ENCODE measurements at places on chromosomes 2 and 18.

- no peak for DNase-seq
These were observed 269.5 kb upstream of the POU3F3 start for GRCh38 chr2:104584393-104584792.

DNA sequence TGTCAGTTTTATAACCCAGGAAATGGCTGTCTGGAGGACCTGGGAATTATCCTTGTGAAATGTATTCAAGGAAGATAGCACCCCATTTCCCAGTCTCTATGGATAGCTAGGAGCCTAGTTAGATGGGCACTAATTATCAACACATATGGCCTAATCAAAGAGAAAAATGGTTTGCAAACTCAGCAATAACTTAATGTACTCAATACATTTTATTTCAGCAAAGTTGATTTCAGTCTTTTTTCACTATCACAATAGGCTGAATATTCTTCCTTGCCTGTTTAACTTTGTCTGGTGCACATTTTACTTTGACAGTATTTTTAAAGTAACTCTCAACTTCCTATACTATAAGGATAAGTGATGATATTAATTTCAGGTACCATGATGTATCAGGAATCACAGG lies 756.3 kb downstream of the CCDC85A start:
- DNase-seq: no peak

DNA sequence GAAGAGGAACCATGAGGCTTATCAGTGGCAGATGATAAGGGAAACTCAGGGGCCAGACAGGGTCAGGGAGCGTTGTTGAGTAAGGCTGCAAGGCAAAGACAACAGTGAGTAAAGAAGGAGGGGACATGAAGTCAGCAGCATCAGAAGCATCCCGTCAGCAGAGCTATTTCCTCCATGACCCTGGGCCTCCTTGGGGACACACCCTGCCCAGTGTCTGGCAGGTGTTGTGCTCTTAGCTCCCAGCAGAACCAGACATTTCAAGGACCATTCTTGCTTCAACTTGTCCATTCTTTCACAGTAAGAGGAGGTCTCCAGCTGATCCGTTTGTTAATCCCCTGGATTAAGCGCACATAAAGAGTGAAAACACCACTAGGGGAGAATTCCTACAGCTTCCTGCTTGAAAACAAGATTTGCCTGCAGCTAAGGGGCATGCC lies 88.7 kb upstream of the MEIS1 start:
- no peak for DNase-seq

GRCh38 chr2:175227393-175227792 lies 45.9 kb upstream of the ATP5MC3 start:
- no peak for DNase-seq

DNA sequence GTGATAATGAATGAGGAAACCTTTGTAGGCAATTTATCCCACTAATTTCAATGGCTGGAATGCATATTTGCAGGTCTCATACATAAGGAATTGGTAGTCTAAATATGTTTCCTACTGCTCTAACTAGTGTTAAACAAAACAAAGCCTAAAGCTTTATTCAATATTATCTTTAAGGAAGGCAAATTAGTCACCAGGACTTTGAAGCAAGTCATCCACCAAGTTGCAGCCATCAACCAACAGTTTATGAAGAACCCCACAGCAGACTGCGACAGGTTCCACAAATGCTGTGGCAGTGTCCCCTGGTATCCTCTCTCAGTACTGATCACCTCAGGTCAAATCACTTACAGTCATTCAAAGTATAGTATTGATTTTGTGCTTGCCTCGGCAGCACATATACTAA lies 181.5 kb upstream of the ZFP36L2 start:
- no peak for DNase-seq

GRCh38 chr2:231640641-231641111 lies 48.0 kb downstream of the TEX44 start:
- DNase-seq: no peak

DNA sequence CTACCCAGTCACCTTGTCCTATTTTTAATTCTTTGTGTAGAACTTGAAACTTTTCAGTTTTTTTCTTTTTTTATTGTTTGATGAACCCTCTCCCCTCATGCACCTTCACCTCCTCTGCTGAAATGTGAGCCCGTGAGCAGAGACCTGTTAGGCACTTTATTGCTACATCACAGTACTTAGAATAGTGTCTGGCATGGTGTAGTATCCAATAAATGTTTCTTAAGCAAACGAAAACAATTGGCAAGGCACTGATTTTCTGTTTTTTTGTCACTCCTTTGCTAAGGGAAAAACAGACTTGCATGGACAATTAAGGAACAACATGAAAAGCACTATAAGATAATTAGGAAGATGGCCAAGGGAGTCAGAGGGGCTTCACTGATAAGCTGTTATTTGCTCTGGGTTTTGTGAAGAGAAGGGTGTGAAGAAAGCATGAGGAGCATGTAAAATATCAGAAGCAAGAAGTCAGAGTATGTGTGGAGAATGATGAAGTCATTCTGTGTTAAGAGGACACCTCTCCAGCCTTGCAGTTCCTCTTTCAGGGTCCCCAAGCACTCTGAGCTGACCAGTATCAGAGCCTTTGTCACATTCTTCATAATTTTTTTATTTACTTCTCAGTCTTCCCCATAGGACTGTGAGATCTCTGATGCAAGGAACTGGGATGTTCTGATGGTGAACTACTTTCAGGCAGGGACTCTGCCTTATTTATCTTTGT lies 99.7 kb upstream of the CAVIN2 start:
- DNase-seq: no peak

DNA sequence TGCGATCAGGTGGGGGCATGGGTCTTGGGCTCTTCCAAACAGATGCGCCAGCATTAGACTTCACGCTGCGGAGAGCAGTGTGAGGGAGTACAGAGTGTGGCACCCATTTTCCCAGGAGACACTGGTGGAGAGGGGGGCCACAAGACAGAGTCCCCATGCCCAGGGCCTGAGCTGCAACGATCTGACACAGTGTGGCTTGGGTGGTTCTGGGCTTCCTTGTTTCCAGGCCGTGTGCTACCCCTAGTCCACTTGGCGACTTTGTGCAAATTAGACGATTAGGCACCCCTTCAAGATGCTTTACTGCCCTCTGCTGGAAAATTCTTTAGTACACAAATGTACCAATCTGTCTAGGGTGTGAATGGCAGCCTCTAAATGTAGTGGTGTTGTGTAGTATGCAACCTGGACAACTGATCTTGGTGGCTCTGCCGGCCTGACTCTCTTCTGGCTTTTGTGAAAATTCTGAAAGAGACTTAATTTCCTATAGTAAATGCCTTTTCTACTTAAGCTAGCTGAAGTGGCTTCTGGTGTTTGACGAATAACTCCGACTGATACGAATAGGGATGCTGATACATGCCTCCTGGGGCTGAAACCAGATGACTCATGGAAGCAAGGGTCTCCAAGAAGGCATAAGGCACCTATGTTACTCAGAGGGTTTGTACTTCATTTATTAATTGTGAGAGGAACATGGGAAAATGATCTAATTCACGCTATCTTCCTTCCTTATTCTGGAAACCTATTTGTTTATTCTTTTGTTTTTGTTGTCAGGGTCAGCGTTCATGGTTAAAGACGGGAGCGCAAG lies 92.3 kb upstream of the SMAD2 start:
- DNase-seq: no peak

GRCh38 chr2:98649135-98649991 lies 41.0 kb downstream of the UNC50 start:
- peak; percentile 38 for DNase-seq

GRCh38 chr2:653645-654425 lies 23.4 kb downstream of the TMEM18 start:
- DNase-seq: no peak

- DNase-seq: no peak
These were observed 607 bp downstream of the LAMA3 start for GRCh38 chr18:23689616-23690504.

GRCh38 chr18:9689253-9689652 lies 18.8 kb upstream of the RAB31 start:
- DNase-seq: no peak

DNA sequence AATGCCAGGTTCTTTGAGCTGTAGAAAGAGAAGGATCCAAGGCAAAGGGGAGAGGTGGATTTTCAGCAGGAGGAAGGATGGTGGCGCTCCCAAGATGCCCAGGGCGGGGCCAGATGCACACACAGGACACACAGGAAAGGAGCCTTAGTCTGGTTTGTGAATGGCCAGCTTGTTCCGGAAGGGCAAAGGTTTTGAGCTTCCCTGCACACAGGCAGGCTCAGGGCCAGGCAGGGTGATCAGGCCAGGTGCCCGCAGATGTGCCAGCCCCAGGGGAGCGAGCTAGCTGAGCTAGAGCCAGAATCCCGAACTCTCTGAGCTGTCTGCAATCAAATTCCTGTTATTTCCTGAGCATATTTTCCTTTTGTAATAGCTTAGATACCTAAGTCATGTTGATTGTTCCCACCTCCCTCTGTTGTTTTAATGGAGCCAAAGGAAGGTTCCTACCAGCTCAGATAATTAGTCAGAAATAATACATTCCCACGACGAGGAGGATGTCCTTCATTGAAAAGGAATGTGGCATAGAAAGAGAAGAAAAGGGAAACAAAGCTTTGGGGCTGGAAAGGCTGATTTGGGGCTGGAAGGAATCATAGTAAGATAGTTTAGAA lies 13.7 kb upstream of the OTOF start:
- DNase-seq: no peak

DNA sequence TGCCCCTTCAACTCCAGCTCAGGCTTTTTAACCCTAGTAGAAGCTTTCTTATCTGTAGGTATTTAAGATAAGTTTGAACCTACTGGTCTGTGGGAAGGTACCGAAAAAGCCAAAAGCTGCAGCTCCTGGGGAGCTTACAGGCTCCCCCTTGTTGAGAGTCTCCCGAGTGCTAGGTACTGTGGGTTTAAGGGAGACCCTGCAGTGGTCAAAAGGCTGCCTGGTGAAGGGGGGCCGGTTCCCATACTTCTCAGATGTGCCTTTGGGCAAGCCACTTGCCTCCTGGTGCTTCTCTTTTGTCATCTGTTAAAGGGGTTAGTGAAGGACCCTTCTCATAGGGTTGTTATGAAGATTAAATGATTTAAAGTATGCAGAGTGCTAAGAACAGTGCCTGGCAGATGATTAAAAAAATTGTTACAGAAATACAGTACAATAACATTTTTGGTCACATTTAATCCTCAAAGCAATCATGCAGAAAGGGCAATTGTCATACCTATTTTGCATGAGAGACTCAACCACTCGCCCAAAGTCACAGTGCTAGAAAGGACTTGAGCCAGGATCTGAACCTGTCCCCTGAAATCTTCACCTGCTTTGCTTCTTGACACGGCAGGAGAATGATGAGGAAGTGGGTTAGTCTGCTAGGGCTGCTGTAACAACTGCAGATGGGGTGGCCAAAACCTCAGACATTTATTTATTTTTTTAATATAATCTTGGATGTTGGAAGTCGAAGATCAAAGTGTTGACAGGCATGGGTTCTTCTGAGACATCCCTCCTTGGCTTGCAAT lies 62.5 kb downstream of the NEDD4L start:
- no peak for DNase-seq

DNA sequence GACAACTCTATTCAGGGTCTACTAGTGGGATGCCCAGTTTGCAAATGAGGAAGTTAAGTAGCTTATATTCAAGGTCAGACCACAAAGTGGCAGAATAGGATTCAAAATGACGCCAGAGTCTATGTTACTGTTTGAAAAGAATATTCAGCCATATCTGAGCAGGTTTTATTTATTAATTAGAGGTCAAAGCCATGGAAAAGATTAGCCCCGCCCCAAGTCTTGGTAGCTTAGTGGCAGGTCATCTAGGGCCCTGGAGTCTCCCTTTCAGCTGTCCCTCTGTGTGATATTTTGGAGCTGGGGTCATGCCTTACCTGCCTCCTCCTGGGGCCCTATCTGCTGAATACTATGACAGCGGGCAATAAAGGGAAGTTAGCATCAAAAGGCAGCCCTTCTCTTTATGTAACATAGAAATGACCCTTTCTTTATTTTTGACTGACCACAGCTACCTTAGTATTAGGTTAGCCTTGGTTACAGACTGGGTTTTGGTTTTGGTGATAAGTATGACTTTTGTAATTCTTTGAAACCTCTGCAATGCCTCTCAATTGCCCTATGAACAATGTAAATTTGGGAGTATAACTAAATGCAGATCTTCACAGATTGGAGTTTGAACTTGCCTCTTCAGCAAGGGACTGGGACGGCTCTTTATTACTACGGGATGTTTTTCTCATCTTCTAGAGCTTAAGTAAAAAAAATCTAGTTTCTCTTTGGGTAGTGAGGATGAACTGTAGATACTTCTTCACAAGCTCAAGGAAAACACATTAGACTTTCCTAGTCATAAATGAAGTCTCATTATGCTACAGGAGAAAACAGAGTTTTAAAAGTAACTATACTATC lies 153.0 kb upstream of the ITGA4 start:
- no peak for DNase-seq

DNA sequence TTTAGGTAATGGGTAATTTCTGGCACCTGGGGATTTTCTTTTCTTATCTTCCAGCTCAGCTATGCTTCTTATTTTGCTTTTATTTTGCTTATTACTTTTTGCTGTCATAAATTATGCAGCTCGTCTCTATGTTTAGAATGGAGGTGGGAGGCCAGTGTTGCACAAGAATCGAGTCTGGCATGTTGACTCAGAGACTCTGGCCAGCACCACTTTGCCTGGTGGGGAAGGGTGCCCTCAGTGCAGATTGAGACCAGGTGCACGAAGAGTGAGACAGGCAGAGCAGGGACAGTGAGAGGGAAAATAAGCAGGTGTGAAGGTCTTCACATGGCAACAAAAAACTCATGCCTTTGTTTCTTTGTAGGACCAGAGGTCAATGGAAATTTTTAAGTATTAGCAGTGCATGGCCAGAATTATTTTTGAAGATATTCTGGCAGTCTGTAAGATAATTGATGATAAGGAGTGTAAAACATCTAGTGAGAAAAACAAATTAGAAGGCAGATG lies 59.2 kb upstream of the SLC5A7 start:
- DNase-seq: no peak

- DNase-seq: peak; percentile 51
These were observed 101.2 kb downstream of the SETBP1 start for GRCh38 chr18:44781886-44782285.

DNA sequence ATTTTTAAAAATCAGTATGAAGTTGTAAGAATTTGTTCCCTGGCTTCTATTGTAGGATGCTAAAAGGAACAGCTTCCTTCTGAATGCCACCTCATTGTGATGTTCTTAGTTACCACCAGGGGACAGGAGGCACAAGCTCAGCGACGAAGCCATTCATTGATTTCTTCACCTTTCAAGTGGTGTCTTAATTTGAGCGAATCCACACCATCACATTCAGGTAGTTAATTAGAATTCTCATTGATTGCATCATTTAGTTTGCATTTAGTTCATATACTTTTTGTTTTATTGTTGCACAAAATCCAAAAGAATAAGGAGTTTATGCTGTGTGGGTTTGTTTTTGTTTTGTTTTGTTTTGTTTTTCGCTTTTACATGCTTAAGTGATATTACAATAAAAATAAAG lies 23.1 kb downstream of the CYP27C1 start:
- DNase-seq: no peak

- DNase-seq: no peak
These were observed 10.9 kb downstream of the CPS1 start for GRCh38 chr2:210567279-210567678.

- DNase-seq: no peak
These were observed at the start of gene SLC16A14 for GRCh38 chr2:230068651-230069055. TSS of gene SLC16A14 (minus strand) at chr2:230068924. CDS start at chr2:230059352, 9,572 bp downstream.

- no peak for DNase-seq
These were observed 32.0 kb downstream of the TCF7L1 start for GRCh38 chr2:85165088-85165690.
